ENCODE measurements at places on chromosomes 7 and 10.

DNA sequence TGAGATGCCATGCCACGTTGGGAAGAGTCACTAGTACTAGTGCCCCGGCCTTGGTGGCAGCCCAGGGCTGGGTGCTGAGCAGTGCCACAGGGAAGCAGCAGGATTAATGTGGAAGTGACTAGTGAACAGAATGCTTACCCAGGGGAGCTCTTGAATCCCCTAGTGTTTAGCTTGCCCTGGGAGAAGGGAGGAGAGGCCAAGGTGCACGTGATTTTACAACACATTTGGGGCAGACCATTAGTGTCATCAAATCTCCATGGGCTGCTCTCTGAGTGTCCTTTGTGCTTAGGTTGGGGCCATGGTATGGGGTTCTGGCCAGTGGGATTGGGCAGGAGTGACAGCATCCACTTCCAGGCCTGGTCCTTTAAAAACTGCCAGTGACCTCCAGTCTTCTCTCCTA lies 37.5 kb downstream of the ARHGAP22 start:
- DNase-seq, result no peak

DNA sequence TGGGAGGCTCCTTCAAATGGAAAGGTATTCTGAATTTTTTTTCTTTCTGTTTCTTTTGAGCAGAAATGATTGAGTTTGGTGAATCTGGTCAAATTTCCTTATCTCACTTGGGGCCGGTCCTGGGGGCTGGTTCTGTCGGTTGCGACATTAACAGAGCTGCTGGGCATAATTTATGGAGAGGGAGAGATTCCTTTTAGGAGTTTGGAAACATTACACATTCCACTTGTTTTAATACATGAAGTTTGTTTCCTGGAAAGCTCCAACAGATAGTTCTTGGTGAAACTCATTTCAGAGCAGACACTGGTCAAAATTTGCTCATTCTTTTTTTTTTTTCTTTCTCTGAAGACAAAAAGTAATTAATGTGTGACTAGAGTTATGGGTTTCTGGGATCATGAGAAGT lies 129.9 kb downstream of the ABCA13 start:
- DNase-seq, result no peak

GRCh38 chr10:114337510-114338462 lies 66.5 kb downstream of the AFAP1L2 start:
- peak; percentile 68 for DNase-seq

DNA sequence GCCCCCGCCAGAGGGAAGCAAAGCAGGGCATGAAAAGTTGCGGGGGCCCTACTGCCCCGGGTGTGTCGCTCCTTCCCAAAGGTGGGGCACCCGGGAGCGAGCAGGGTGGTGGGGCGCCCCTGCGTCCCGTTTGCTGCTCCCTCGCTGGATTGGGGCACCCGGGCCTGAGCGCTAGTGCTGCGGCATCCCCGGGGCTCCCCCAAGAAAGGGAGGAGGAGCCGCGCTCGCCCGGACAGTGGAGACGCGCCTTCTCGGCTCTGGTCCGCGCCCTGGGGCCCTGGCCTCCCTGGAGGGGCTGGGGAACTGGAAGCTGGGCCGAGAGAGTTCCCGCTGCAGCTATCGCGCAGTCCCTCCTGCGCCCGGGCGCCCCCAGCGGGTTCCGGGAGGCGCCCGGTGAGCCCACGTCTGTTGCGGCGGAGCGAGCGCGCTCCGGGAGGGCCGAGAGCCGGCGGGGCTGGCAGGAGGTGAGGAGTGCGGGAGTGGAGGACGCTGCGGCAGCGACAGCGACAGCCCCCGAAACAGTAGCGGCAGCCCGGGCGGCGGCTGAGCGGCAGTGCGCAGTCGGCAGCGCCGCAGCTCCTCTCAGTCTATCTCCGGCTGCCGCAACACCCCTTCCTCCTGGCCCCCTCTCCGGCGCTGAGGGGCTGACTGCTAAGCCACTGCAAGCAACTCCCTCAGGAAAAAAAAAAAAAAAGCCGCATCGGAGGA lies 504 bp upstream of the BMPER start:
- DNase-seq, result peak; percentile 88

DNA sequence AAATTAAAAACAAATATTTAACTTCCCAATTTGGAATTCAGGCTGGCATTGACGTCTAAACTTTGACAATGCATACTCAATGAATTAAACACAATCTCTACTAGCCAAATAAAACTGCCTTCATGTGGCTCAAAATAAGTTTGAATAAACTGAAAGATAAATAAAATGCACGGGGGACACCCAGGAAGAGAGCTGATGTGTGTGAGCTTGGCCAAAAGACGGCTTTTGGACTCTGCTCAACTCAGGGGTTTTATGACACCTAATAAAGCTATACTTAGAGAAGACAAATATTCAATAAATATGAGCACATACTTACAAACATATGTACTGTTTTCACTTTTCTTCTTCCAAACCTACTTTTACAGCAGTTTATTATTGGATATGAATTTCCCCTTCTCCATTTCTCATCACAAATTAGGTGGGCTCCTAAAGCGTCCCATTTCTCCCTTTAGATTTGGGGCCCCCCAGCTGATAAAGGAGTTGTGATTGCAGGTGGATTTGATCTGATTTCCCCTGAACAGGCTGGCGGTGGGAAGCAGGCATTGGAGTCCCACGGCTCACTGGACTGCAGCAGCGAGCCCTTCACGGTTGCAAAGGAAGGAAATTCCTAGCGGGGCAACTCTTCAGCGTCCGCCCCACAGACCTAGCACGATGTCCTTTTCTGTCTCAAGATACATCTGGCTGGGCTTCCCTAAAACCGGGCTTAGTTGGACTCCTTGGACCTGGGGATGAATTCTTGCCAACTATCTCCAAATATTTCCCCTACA lies 79.6 kb downstream of the INSIG1 start:
- DNase-seq, result no peak

GRCh38 chr10:35425595-35425994 lies 89.3 kb downstream of the CCNY start:
- DNase-seq, result no peak

DNA sequence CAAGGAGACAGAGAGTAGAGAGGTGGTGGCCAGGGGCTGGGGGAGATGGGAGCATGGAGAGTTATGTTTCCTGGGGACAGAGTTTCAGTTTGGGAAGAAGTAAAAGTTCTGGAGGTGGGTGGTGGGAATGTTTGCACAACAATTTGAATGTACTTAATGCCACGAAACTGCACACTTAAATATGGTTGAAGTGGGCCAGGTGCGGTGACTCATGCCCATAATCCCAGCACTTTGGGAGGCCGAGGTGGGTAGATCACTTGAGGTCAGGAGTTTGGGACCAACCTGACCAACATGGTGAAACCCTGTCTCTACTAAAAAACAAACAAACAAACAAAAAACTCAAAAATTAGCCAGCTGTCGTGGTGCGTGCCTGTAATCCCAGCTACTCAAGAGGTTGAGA lies 137.2 kb downstream of the PFKFB3 start:
- DNase-seq, result no peak

DNA sequence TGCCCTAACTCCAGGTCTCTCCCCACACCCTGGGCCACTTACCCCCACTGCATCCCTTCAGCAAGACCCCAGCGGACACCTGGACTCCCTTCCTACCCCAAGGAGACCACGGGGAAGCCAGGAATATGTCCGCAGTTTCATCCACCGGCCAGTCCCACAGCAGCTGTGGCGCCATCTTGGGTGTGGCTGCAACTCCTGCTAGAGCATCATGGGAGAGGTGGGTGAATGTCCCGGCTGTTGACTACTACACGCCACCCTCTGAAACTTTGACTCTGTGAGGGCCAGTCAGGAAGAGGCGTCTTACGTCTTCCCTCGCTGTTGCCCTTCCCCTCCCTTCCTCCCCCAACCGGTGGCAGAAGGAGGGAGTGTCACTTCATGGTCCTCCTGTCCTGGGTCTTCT lies 238.3 kb upstream of the RNF32 start:
- no peak for DNase-seq

DNA sequence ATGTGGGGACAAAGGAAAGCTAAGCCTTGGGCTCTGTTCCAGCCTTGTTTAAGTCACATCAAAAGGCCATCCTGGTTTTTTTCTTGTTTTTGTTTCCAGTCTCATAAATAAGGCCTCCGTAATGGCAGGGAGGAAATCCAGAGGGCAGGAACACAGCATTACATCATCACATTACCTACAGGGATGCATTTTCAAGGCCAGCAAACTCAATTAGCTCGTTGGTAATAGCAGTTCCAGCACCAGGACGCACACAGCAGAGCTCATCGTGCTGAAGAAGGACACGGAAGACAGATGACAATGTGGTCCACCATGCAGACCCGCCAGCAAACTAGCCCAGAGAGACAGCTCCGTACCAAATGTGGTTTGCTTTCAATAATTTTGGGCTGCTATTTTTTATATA lies 1209.2 kb downstream of the TYW1 start:
- DNase-seq, result no peak

DNA sequence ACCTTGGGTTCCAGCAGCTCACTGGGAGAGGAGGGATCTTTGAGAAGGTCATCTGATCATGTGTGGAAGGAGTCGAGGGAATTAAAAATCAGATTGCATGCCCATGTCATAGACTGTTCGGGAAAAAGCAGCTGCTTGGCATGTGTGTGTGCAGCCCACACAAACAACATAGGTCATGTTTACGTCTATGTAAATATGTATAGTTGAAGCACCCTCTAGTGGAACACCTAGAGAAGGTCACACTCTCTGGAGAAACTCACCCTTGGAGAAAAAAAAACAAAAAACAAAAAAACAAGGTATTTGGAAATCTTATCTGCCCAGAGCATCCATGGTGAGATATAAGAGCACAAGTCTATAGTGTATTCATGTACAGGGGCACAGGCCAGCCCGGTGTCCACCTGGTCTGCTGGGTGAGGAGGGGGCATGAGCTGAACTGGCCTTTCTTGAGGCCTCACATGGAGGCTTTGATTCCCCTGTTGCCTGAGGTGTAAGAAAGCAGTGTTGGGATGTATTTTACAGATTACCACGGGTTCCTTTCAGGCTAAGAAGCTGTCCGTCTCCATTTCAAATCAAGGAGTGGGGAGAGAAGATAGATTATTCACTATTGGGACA lies 98.0 kb downstream of the NPY start:
- DNase-seq, result peak; percentile 53

- DNase-seq, result no peak
Observed at GRCh38 chr7:112792441-112792840, 2.2 kb upstream of the TMEM168 start.

DNA sequence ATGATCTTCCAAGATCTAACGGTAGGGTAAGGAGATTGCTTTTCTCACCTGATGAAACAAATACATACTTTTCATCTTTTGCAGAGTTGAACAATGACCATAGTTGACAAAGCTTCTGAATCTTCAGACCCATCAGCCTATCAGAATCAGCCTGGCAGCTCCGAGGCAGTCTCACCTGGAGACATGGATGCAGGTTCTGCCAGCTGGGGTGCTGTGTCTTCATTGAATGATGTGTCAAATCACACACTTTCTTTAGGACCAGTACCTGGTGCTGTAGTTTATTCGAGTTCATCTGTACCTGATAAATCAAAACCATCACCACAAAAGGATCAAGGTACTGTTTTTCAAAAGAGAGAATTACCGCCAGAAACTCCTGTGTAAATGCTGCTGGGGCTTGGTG lies 79.9 kb downstream of the ANKRD61 start:
- DNase-seq, result no peak

GRCh38 chr10:91864744-91865143 lies 44.5 kb downstream of the FGFBP3 start:
- no peak for DNase-seq

DNA sequence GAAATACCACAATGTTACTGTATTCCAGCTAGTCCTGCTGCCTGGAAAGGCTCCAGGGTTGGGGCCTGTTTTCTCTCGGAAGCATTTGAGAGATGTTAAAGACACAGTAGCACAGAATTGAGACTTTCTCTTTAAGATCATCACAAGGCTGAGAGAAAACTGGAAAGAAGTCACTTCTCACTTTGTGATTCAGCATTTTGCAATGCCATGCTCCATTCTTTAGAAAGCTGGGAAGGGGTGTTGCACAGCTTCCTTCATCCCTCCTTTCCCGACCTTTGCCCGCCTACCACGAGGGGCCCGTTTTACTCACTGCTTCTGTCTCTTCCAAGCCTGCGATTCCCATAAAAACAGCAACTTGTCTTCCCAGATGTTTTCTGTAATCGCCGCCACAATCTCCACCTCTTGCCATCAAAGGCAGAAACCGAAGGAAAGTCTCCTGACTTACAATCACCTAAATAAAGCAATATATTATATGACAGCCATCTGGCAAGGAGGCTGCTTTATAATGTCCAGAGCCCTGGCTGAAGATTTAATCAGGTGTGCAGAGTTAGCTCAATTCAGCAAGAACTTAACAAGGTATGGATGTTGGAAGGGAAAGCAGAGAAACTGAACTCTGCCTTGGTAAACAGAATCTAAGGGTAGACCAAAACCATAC lies 18.9 kb downstream of the NOD1 start:
- DNase-seq, result no peak

- no peak for DNase-seq
Observed at GRCh38 chr10:45555795-45556194, 116.8 kb downstream of the ZFAND4 start.

DNA sequence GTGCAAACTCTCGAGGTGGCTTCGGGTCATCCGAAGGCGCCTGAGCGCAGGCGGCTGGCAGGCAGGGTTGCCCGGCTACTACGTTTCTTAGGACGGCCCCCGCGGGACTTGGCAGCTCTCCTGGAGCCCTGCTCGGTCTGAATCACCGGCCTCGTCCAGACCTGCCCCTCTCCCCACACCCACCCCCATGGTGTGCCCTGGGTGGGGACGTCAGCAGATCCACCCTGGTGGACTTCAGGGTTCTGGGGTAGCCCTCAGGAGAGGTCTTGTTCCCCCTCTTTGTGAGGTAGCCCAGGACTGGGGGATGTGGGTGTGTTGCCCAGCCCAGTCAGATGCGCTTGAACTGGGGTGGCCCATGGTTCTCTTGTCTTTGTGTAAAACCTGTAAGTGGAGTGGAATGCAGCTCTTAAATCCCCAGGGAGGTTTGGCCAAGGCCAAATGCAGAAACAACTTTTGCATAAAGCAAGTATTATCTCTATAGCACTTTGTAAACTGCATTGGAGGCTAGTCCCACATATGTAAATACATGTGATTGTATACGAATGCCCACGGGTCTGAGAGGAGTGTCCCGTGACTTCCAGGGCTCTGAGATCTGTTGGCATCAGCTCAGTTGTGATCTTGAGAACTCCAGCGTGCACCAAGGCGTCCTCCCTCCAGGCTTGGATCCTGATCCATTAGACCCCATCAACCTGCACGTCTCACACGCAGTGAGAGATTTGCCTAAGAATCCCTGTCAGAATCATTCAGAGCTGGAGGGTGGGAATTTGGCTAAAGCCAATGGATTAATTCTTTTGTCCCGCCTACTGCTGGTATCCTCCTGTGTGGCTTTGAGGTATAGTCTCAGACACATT lies 1.8 kb downstream of the PFKFB3 start:
- peak; percentile 47 for DNase-seq

DNA sequence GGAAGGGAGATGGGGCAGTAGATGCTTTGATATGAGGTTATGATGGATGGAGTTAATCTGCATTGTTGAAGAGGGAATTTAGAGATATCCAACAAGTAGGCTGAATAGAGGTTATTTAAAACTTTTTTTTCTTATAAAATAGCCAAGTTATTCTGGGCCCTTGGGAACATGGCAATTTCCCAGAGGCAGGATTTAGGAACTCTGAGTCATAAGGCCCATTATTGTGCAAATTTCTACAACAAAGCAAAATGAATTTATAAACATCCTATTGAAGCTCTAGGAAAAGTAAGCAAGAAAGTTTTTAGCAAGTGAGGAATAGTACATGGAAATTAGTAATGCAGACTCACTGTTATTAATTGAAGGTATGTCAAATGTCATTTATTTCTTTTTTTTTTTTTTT lies 160.9 kb upstream of the NPY start:
- DNase-seq, result no peak
